ENCODE measurements at places on chromosomes 2 and 18. TPM values are rescaled to one million over a fixed set of nuclear protein-coding genes. Genes with fewer than 3 reads are reported as not detected.

DNA sequence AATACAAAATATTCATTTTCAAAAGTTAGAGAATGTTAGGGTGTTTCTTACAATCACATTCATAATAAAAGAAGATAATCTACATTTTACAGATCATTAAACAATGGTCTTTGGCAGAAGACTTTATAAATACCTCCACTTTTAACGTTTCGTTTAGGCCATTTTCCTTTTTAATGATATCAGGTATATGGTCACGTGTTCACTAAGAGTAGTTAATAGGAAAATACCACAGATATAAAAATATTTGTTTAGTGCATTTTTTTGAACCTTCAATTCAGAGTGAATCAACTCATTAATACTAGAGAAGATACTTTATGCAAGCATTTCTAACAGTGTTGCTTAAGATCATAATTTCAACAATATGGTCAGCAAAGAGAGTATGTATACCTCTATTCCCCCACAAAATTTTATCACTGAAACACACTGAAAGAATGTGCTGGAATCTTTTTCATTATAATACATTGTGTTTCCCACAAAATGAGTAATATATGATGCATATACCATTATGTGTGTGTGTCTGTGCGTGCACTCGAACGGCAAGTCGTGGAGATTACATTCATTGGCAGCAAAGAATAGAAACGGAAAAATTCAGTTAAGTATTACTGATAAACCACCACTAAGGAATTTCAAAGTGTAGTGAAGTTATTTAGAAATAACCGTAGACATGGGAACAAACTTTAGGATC, 319.9 kb upstream of the THUMPD2 start:
- peaks cover 5% of the 10 kb centered on the region for H3K4me1 ChIP-seq
- no peak for DNase-seq
- H3K4me3 ChIP-seq = no peak overlapping the region
- no peaks in the 10 kb centered on the region for H3K36me3 ChIP-seq
- H3K27me3 ChIP-seq = no peaks in the 10 kb centered on the region

- H3K4me3 ChIP-seq = no peak overlapping the region
- H3K27me3 ChIP-seq = no peaks in the 10 kb centered on the region
- H3K27ac ChIP-seq = no peak overlapping the region
- no peaks in the 10 kb centered on the region for H3K4me1 ChIP-seq
Measured at GRCh38 chr18:58761970-58762780, 90.9 kb downstream of the MALT1 start.

DNA sequence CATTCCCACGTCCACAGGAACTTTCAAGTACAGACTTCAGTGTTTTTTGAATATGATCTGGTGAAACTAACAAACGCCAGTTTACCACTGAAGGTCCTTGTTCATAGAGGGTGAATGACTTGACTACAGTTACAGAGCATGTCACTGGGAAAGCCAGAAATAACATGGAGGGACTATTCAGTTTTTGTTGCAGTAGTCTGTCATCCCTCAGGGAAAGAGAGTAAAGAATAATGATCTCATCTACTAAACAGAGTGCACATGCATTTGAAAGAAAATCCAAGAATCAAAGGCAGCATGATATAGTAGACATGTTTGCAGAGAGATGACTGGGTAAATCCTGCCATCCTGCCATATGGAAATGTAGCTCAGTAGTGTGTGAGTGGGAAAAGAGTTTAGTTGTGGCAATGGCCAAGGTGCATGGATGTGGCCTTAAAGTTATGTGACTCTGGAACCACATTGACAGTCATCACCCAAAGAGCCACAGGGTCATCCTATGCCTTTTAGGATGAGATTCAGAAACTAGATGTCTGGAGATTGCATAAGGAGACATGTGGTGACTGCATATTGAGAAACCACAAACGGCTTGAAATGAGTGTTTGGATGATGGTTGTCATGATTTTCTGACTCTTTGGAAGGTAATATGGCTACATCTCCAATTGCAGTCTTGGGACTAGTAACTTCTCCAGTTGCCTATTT, 125.3 kb upstream of the ZEB2 start:
- no peaks in the 10 kb centered on the region for H3K4me1 ChIP-seq
- no peak for DNase-seq
- no peaks in the 10 kb centered on the region for H3K27me3 ChIP-seq
- no peaks in the 10 kb centered on the region for H3K36me3 ChIP-seq
- no peak overlapping the region for H3K27ac ChIP-seq

DNA sequence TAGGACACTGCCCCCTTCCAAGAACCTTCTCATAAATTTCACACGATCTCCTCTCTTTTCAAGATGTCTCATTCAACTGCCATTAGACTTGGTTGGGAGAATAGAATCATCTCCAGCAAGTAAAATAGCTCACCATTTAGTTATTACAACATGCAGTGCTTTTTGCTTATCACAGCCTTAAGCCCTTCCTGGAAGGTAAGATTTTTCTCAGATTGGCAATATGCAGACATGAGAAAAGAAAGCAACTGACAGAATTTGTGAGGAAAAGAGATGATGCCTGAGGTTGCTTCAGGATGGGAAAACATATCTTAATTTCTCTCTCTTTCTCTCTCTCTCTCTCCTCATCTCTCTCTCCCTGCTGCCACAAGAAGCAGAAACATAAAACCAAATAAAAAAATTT, 855.1 kb upstream of the ACVR2A start:
- H3K4me3 ChIP-seq = no peak overlapping the region
- no peaks in the 10 kb centered on the region for H3K4me1 ChIP-seq
- DNase-seq = no peak

DNA sequence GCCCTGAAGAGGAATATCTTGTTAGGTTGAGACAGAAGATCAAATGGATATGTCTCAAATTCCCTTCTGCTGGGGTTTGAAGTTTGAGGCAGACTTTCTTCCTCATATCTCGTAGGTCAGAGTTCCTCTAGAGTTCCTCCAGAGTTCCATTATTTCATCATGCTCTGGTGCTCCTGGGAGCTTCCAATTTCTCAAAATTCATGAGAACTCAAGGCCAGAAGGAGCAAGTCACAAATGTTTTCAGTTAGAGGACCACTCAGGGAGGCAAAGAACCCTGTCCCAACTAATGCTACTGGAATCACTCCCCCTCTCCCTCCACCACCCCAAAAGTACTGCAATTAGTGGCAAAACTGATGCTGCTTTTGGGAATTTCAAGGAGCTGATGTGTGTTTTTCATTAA, 115.7 kb upstream of the RBMS1 start:
- no peaks in the 10 kb centered on the region for H3K4me1 ChIP-seq
- no peaks in the 10 kb centered on the region for H3K27me3 ChIP-seq
- no peak for DNase-seq
- H3K36me3 ChIP-seq = no peaks in the 10 kb centered on the region
- H3K27ac ChIP-seq = no peak overlapping the region

GRCh38 chr18:35491700-35492077, 6.1 kb downstream of the INO80C start:
- peaks cover 3% of the 10 kb centered on the region for H3K4me1 ChIP-seq
- no peaks in the 10 kb centered on the region for H3K36me3 ChIP-seq
- H3K27me3 ChIP-seq = no peaks in the 10 kb centered on the region
- H3K4me3 ChIP-seq = no peak overlapping the region
- H3K27ac ChIP-seq = no peak overlapping the region

Gene ANO7
- 2.2 TPM for total RNA-seq

Gene CFAP210
- 0.35 TPM for total RNA-seq

All from ovary (tissue), 10 donors.